Prostate gland (tissue), 2 donors: ENCODE measurements at places on chromosomes 3 and 15.

DNA sequence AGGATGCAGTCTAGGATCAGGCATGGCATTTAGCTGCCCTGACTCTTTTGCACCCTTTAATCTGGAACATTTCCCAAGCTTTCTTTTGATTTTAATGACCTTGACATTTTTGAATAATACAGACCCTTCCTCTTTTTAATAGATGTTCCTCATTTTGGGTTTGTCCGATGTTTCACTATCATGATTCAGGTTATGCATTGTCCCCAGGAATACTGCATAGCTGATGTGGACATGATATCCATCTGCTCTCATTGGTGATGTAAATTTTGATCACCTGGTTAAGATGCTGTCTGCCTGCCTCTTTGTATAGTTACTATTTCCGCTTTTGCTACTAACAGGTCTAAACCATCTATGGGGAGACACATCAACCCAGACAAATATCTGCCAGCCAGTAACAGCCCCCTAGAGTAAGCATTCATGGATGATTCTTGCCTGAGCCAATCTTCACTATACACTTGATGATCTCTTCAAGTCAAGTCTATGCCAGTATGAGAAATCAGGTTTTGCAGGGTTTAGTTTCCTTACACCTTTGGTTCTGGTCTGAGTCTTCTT lies 50.6 kb upstream of the ULK4 start:
- no peak for DNase-seq

DNA sequence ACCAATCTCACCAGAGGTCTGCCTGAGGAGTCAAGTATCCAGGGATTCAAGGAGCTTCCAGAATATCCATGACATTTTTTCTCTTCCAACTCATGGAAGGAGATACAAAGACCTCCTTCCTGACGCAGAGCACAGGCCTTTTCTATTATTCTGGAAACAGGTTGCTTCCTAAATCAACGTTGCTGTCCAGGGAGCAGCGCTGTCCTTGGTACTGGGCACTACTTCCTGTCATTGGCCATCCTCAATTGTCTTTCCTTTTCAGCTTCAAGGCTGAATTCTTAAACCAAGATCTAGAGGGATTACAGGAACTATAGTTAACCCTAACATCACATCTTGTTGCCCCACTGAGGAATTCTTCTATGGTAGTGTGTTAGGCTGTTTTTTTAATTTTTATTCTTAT lies 50.4 kb upstream of the TBC1D21 start:
- no peak for DNase-seq

DNA sequence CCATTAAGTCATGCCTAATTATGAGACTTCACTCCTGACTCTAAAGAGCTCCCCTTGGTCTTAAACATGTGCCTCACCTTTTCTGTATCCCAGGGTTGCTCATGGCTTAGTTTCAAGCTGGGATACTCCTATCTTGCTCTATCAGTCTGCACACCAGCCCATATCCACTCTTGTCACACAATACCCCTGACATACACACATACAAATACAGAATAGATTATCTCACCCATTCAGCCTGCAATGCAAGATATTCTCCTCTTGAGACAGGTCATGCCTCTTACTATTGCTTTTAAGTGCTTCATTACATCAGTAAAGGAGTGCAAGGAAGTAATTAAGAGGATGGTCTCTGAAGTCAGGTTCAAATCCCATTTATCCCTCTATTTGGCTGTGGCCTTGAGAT lies 587.3 kb downstream of the IGSF11 start:
- no peak for DNase-seq

- no peak for DNase-seq
Observed at GRCh38 chr3:29185706-29186105, 95.2 kb upstream of the RBMS3 start.

DNA sequence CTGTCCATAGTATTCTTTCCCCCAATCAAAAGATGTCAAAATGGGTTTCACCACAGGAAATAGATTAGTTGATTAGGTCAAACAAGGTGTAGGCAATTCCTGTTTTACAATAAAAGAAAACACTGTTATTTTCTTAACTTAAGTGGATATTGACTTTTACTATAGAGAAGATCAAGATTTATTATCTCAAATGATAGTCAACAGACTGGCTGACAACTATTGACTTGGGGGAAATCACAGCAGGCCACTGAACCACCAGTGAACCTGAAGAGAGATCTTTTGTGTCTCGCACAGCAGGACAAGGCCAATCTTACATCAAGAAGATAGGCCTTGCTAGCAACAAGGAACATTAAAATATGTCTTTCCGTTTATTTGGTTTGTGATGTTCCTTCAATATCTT lies 1187.6 kb downstream of the SI start:
- no peak for DNase-seq

DNA sequence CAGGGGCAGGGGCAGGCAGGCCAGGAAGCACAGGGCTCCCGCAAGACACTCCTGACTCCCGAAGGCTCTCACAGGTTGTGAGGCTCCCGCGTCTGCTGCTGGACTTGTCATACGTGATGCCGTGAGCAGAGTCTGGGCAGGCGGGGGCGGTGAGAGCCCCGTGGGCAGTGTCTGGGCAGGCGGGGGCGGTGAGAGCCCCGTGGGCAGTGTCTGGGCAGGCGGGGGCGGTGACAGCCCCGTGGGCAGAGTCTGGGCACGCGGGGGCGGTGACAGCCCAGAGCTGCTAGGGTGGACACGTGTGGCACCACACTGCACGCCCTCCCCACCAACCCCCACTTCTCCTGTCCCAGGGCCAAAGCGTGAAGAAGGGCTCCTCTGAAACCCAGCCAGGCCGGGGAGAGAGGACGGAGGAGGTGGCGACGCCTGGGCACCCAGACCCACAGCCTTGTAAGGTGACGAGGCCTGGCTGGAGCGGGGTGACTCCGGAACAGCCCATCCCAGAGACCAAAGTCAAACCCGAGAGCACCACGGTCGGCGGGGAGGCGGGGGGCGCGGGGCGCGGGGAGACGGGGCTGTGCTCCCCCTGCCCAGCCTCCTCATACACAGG lies 35.0 kb downstream of the TNK2 start:
- DNase-seq = no peak
